Ovary (tissue), 10 donors: ENCODE measurements at places on chromosomes 7 and 10.

- no peak overlapping the region for H3K27ac ChIP-seq
- DNase-seq, result no peak
- peaks cover 7% of the 10 kb centered on the region for H3K4me1 ChIP-seq
- H3K4me3 ChIP-seq, result peak overlapping the region; percentile 46
Observed at GRCh38 chr10:110644598-110645462, 694 bp downstream of the RBM20 start.

- no peak overlapping the region for H3K27ac ChIP-seq
- H3K4me1 ChIP-seq, result no peaks in the 10 kb centered on the region
- no peaks in the 10 kb centered on the region for H3K36me3 ChIP-seq
- no peaks in the 10 kb centered on the region for H3K27me3 ChIP-seq
- no peak overlapping the region for H3K4me3 ChIP-seq
Observed at GRCh38 chr7:114183311-114184088, 231.1 kb upstream of the FOXP2 start.

DNA sequence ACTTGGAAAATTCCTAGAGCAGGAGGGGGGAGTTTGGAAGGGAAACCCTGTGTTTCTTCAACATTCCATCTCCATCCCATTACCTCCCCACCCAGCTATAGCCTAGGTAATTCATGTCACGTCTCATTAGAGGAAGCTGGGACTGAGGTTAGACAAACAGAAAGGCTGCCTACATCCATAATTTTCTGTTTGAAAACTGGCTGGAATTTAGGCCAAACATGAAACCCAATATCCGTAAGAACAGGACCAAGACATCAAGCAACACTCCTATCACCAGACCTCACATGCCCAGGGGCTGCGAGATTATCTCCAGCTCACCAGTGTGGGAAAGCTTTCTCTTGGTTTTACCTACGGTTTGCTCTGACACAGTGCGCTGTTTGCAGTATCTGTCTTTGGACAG lies 316.3 kb downstream of the FRMD4A start:
- no peaks in the 10 kb centered on the region for H3K36me3 ChIP-seq
- H3K4me3 ChIP-seq, result no peak overlapping the region
- no peak overlapping the region for H3K27ac ChIP-seq
- H3K27me3 ChIP-seq, result no peaks in the 10 kb centered on the region

GRCh38 chr10:2942938-2943337 lies 124.4 kb upstream of the PFKP start:
- H3K36me3 ChIP-seq, result no peaks in the 10 kb centered on the region
- H3K4me3 ChIP-seq, result no peak overlapping the region
- H3K27me3 ChIP-seq, result no peaks in the 10 kb centered on the region
- no peak for DNase-seq
- H3K27ac ChIP-seq, result no peak overlapping the region

DNA sequence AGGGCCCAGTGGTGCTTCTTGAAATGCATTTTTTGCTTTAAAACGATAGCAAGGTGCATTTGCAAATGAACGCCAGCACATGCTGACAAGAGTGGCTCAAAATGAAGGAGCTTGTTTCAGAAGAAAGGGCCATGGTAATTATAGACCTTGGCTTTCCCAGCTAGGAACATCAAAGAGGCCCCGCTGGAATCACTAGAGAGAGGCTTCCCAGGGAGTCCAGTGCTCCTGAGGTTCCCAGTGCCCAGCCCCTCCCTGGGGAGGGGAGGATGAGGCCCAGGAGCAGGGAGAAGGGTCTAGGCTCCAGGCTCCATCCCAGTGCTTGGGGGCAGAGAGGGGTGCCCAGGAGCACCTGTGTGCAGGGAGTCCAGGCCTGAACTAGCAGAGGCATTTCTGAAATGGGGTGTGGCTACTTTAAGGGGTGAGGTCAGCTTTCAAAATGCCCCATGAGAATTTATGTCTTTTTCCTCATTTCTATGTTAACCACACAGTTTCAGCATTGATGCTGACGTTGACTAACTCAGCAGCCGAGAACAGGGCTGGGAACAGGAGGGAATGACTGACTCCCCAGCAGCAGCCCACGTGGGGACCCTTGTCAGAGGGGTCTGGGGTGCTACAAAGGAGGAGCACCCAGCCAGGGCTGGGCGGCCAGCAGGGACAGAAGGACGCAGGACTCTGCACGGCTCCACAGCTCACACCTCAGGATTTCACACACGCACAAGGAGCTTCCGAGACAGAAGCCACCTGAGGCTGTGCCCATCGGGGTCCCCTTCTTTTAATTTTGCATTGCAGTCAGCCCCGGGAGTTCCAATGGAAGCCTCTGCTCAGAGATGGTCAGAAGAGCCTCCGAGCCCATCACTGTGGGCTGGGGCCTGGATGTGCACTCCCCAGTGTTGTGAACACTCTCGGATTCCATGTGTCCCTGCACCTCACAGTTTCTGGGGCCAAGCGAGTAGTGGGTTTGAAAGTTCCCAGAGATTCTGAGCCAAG lies 570.2 kb downstream of the PTPRN2 start:
- no peak for DNase-seq
- no peaks in the 10 kb centered on the region for H3K36me3 ChIP-seq
- H3K4me1 ChIP-seq, result peaks cover 4% of the 10 kb centered on the region
- no peaks in the 10 kb centered on the region for H3K27me3 ChIP-seq

- no peaks in the 10 kb centered on the region for H3K36me3 ChIP-seq
- DNase-seq, result no peak
- no peak overlapping the region for H3K27ac ChIP-seq
- H3K27me3 ChIP-seq, result no peaks in the 10 kb centered on the region
Observed at GRCh38 chr10:55063811-55064210, 262.8 kb upstream of the PCDH15 start.

- no peaks in the 10 kb centered on the region for H3K36me3 ChIP-seq
- DNase-seq, result no peak
- no peak overlapping the region for H3K27ac ChIP-seq
- no peak overlapping the region for H3K4me3 ChIP-seq
Observed at GRCh38 chr7:17371671-17372524, 73.4 kb downstream of the AHR start.

DNA sequence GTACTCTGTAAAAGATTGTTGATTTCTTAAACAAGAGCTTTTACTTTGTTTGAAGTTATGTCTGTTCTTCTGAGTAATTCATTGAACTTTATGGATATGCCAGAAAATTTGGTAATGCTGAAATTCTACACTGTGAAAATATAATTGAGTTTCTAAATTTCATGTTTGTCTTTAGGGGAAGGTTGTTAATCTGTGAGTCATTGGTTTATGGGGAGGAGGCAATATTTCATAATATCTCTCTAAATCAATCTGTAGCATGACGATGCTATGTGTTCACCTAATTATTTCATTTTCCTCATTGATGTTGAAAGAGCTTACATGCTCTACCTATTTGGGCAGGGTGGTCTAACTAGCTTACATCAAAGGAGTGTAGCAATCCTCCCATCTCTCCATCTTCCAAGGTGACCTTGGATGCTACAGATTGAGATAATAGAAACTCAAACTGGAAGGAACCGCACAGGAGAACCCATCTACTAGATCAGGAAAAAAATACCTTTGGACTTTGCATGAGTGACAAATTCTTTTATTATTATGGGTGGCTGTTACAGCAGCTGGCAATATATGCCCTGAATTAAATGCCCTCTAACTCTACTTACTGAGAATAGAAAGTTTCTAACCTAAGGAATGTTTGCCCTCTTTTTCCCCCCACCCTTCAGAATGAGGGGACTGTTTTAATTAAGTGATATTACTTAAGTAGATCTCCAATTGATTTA lies 8.4 kb upstream of the SNX13 start:
- no peak for DNase-seq
- no peaks in the 10 kb centered on the region for H3K36me3 ChIP-seq
- no peak overlapping the region for H3K4me3 ChIP-seq
- H3K27ac ChIP-seq, result no peak overlapping the region
- H3K27me3 ChIP-seq, result no peaks in the 10 kb centered on the region

- no peaks in the 10 kb centered on the region for H3K36me3 ChIP-seq
- H3K27ac ChIP-seq, result no peak overlapping the region
- H3K4me3 ChIP-seq, result no peak overlapping the region
- no peak for DNase-seq
- H3K4me1 ChIP-seq, result no peaks in the 10 kb centered on the region
Observed at GRCh38 chr7:50292165-50292757, 12.3 kb upstream of the IKZF1 start.

DNA sequence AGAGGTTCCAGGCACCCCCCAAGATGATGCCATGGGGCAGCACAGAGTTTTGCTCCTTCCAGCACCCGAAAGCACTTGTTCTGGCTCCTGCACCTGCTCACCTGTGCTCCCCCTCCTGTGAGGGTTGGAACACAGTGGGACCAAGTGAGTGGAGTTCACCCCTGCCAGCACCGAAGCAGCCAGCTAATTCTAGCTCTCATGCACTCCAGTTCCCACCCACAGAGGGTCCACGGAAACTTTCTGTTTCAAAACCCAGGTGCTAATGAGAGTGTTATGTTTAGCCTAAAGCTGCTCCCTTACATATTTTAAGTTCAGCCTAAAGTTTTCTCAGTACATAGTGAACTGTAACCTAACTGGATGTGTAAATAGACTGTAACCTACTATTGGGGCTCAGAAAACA lies 42.6 kb upstream of the SLC35G1 start:
- DNase-seq, result no peak
- H3K4me1 ChIP-seq, result no peaks in the 10 kb centered on the region
- no peak overlapping the region for H3K4me3 ChIP-seq
- H3K36me3 ChIP-seq, result no peaks in the 10 kb centered on the region
- no peaks in the 10 kb centered on the region for H3K27me3 ChIP-seq
- H3K27ac ChIP-seq, result no peak overlapping the region

DNA sequence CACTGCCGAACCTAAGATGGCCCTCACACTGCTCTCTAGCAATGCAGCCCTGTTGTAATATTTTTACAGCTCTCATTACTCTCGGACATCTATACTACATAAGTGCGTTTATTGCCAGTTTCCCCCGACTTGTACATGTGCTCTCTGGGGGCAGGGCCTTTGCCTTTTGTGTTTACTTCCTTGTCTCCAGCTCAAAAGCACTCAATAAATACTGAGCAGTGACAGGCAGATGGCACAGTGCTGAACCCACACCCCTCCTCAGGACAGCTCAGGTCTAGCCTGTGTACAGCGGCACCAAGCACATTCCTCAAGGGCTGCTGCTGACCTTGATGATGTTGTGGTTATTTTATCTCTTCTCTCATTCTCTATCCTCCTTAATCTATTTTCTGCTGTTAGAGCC lies 68.0 kb upstream of the ELMO1 start:
- no peak for DNase-seq
- no peaks in the 10 kb centered on the region for H3K27me3 ChIP-seq
- H3K4me3 ChIP-seq, result no peak overlapping the region
- no peaks in the 10 kb centered on the region for H3K36me3 ChIP-seq

DNA sequence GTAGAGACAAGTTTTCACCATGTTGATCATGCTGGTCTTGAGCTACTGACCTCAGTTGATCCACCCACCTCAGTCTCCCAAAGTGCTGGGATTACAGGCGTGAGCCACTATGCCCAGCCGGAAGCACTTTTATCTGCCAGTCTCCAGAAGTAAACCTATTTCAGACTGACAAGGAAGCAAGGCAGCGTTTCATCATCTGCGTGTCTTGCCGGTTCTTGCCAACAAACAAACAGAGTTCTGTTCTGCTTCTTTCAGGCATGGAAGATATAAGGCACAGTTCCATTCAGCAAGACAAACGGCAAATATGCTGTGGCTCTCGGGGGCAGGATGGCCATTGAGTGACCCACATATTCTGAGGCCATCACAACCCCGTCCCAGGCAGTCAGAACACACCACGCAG lies 15.5 kb upstream of the LARP4B start:
- no peak overlapping the region for H3K27ac ChIP-seq
- no peaks in the 10 kb centered on the region for H3K36me3 ChIP-seq
- DNase-seq, result no peak
- H3K27me3 ChIP-seq, result no peaks in the 10 kb centered on the region
- H3K4me1 ChIP-seq, result no peaks in the 10 kb centered on the region

DNA sequence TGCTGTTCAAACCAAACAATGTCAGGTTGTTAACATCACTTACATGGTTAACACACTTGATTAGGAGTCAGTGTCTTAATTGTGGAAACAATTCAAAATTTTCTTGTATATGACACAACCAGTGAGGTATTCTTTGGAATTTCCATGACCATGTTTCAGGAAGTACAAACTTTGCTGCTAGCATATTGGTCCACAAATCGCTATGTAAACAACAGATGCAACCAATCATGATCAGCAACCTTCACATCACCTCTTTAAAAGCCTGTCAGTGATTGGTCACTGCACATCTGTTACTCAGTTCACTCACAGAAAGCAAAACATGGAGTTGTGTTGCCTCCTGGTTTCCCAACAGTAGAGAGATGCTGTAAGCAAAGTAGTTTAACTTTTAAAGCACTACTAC lies 108.9 kb upstream of the FAM3C start:
- no peaks in the 10 kb centered on the region for H3K36me3 ChIP-seq
- no peaks in the 10 kb centered on the region for H3K4me1 ChIP-seq
- no peak overlapping the region for H3K4me3 ChIP-seq
- H3K27ac ChIP-seq, result no peak overlapping the region
- DNase-seq, result no peak
- H3K27me3 ChIP-seq, result no peaks in the 10 kb centered on the region

DNA sequence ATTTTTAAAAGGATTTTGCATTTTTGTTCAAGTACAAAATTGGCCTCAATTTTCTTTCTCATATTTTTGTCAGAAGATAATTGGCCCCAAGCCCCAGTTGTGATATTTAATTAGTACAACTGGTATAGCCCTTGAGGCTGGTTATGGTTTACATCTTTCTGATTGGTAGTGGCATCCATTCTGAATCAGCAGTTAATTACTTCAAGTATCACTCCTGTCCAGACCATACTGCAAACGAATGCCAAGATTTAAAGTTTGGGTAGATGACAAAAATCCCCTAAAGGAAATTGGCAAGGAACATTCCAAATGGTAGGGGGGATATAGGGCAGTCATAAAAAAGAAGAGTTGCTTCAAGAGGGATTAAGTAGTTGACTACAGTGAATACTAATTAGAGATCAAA lies 23.1 kb downstream of the MYPN start:
- no peak for DNase-seq
- no peak overlapping the region for H3K4me3 ChIP-seq
- no peak overlapping the region for H3K27ac ChIP-seq

DNA sequence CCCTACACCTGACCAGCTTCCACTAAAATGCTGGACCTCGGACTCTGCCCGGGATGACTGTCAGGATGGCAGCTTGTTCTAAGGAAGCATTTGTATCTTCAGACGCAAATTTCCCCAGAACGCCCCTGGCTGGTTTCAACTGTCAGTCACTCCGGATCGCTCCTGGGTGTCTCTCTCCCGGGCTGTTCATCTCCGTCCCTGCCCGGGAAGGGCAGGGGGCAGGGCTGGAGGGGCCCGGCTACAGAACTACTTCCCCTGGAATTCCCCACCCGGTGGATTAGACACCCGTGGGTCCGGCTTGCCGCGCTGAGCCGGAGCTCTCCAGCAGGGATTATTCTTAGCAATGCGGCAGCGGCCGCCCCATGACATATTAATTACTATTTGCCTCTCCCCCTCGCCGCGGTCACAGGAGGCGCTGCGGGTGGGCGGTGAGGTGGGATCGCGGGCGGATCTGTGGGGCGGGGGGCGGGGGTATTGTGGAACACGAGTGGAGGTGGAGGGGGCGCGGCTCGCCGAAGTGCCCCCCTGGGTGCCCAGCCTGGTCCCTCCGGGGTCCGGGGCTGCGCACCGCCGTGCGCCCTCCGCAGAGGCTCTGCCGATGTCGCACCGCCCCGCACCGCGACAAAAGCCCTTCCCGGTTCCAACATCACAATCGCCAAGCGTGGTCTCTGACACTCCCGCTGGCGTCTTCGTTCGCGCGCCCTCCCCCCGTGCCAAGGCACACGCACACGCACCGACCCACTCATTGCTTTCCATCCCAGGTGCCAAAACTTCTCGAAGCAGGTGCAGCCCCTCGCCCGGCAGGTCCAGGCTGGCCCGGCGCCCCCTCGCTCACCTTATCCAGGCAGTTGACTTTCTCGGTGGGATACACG lies 276.1 kb upstream of the NEBL start:
- no peak overlapping the region for H3K27ac ChIP-seq
- peaks cover 4% of the 10 kb centered on the region for H3K4me1 ChIP-seq
- no peak for DNase-seq
- H3K4me3 ChIP-seq, result peak overlapping the region; percentile 33
- no peaks in the 10 kb centered on the region for H3K36me3 ChIP-seq
